Esophagus (tissue), 2 donors: ENCODE measurements at places on chromosomes 11 and 22. TPM values are rescaled to one million over a fixed set of nuclear protein-coding genes. Genes with fewer than 3 reads are reported as not detected.

Gene MYEOV
- polyA plus RNA-seq: 18.3 TPM

Gene THYN1
- 26.8 TPM for polyA plus RNA-seq

Gene TRIM6
- 4.9 TPM for polyA plus RNA-seq

Gene C11orf65
- 0.31 TPM for polyA plus RNA-seq

Gene FOLH1
- 0.86 TPM for polyA plus RNA-seq

Gene POTEH
- not detected for polyA plus RNA-seq

Gene DGCR6
- polyA plus RNA-seq: 0.57 TPM

Gene GGTLC3
- not detected for polyA plus RNA-seq

Gene PTPRJ
- 0.55 TPM for polyA plus RNA-seq

Gene PGA5
- 3.2 TPM for polyA plus RNA-seq
